Smooth muscle cell of the coronary artery (primary cell): ENCODE measurements at places on chromosomes 16 and 17. TPM values are rescaled to one million over a fixed set of nuclear protein-coding genes. Genes with fewer than 3 reads are reported as not detected.

The TPSG1 gene
- total RNA-seq, result not detected in 2 replicates

The TERB1 gene
- 0.08 TPM in 1 of 2 replicates, not detected in the other for total RNA-seq

The C1QL1 gene
- total RNA-seq, result 0.08 and 0.23 TPM in 2 replicates

The SRRM2 gene
- total RNA-seq, result 31.5 and 42.6 TPM in 2 replicates

The TOB1 gene
- total RNA-seq, result 5.5 and 7.5 TPM in 2 replicates

The SLC46A1 gene
- 4.3 and 6.8 TPM in 2 replicates for total RNA-seq

The KCNG4 gene
- not detected in 2 replicates for total RNA-seq

The FBXO39 gene
- total RNA-seq, result 0.08 and 0.82 TPM in 2 replicates

The SULT1A1 gene
- total RNA-seq, result 5.0 and 12.9 TPM in 2 replicates

The KRTAP3-2 gene
- total RNA-seq, result not detected in 2 replicates

The FGF11 gene
- total RNA-seq, result 2.6 and 5.4 TPM in 2 replicates

The MT1M gene
- total RNA-seq, result 2.0 and 9.5 TPM in 2 replicates

The TP53TG3 gene
- total RNA-seq, result 0.35 TPM in 1 of 2 replicates, not detected in the other

The KRT20 gene
- not detected in 2 replicates for total RNA-seq

The VAT1L gene
- 0.08 and 2.0 TPM in 2 replicates for total RNA-seq

The SEPTIN1 gene
- total RNA-seq, result 0.12 and 0.15 TPM in 2 replicates

The PRDM7 gene
- total RNA-seq, result not detected in 2 replicates

The SOX15 gene
- 0.23 TPM in 1 of 2 replicates, not detected in the other for total RNA-seq

The CETP gene
- total RNA-seq, result 0.15 and 0.23 TPM in 2 replicates

The TRPV2 gene
- 53.1 and 92.7 TPM in 2 replicates for total RNA-seq

The TMEM235 gene
- total RNA-seq, result not detected in 2 replicates

The NTN1 gene
- 0.08 and 4.0 TPM in 2 replicates for total RNA-seq

The CORO7 gene
- 10.7 and 16.6 TPM in 2 replicates for total RNA-seq

The EPX gene
- total RNA-seq, result not detected in 2 replicates

The CDH5 gene
- 3.3 and 23.2 TPM in 2 replicates for total RNA-seq

The TP53TG3F gene
- not detected in 2 replicates for total RNA-seq

The MYH3 gene
- 0.30 and 0.59 TPM in 2 replicates for total RNA-seq

The GFAP gene
- 1.1 TPM in 1 of 2 replicates, not detected in the other for total RNA-seq

The KCNJ12 gene
- total RNA-seq, result under 0.01 and 24.8 TPM in 2 replicates

The SLFN13 gene
- total RNA-seq, result 1.7 and 3.3 TPM in 2 replicates

The FOXC2 gene
- 4.1 TPM in 1 of 2 replicates, not detected in the other for total RNA-seq

The ACE gene
- total RNA-seq, result 2.0 and 12.4 TPM in 2 replicates

The GPT2 gene
- total RNA-seq, result 7.0 and 25.9 TPM in 2 replicates

The FNDC8 gene
- not detected in 2 replicates for total RNA-seq

The C17orf113 gene
- total RNA-seq, result under 0.01 and 0.15 TPM in 2 replicates

The CD68 gene
- 4.7 and 22.3 TPM in 2 replicates for total RNA-seq

The RAB37 gene
- 0.15 TPM in 1 of 2 replicates, not detected in the other for total RNA-seq

The SYNGR3 gene
- 0.94 and 4.9 TPM in 2 replicates for total RNA-seq

The TBC1D16 gene
- total RNA-seq, result 30.0 and 48.4 TPM in 2 replicates

The CEP112 gene
- total RNA-seq, result 5.9 and 11.6 TPM in 2 replicates
